NCI-H69 (cell line): ENCODE measurements at places on chromosomes 16 and 17.

DNA sequence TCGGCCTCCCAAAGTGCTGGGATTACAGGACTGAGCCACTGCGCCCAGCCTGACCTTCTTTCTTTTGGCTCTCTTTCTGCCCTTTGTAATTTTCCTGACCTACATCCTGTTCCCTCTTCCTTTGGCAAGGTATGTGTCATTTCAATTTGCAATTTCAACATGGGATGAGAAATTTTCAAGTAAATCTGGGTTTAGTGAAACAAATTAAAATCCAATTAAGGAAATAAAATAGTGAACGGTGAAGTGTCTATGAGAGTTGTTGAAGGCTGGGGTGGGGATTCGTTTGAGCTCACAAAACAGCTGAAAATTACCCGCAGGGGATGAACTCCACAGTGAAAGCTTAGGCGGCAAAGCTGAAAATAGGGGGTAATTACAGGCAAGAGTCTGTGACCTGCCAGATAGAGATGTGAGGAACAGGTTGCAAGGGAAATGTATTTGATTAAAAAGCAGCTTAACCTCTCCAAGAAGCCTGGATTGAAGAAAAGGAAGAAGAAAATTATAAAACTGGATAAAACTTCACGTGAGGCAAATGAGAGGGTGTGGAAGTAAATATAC, 277.7 kb downstream of the UTP18 start:
- DNase-seq: peak; percentile 35

DNA sequence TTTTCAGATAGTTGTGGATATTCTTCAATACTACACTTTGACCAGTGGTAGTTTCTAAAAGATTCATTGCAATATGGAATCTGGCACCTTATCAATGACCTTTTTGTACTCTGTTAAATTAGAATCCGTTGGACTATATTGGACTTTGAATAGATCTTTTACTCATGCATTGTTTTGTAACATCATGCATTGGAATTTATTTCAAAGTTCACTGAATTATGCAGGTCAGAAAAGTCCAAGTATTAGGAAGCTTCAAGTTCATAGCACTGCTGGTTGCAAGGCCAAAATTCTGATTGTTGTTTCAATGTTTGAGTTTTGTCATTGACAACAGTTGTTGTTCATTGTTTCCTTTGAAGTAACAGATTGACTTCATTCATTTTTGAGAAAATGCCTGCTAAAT, 7.9 kb upstream of the DHRS11 start:
- no peak for DNase-seq

GRCh38 chr17:37386462-37386861, 10.7 kb downstream of the C17orf78 start:
- DNase-seq: no peak

DNA sequence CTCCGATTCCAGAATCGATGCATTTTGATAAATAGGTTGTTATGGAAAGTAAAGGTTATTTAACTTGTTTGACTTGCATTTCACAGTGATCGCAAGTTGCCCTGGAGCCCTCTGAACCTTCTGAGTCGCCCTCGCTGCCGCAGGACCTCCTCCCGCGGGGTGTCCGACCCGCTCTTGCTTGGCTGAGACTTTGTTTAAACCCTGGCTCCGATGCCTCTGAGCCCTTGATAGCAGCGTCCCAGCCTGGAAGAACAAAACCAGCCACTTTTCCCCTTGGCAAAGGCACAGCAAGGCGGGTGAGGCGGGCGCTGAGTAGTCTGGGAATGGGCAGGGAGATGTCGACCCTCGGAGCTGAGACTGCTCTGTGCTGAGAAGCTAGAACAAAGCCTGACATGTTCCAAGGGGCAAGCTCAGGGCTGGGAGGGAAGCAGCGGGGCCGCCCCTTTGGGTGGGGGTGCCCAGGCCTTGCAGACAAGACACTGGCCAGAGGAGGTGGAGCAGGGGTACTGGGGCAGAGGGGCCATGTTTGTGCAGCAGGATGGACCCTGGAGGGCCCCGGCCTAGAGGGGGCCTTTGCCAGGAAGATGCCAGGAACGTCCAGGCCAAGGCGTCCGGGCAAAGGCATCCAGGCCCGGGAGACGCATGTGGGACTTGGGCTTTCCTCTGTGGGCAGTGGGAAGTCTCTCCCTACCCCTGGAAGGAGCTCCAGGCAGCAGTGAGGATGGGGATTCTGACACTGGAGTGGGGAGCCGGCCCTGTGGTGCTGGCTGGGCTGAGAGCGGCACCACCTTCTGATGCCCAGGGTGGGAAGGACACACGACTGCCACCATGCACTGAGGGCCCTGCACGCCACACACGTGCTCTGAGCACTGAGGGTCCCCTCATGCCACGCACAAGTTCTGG, 30.3 kb upstream of the CDH15 start:
- no peak for DNase-seq

GRCh38 chr16:72664056-72664508, 383.8 kb downstream of the ZFHX3 start:
- peak; percentile 66 for DNase-seq

GRCh38 chr16:23570992-23571632, 13.6 kb downstream of the UBFD1 start:
- no peak for DNase-seq

- no peak for DNase-seq
Measured at GRCh38 chr17:7909089-7909488, 7.0 kb downstream of the RNF227 start.

- DNase-seq: no peak
Measured at GRCh38 chr16:77853161-77853560, 64.8 kb downstream of the VAT1L start.

- DNase-seq: peak; percentile 31
Measured at GRCh38 chr17:43468691-43469139, 15.1 kb upstream of the DHX8 start.

DNA sequence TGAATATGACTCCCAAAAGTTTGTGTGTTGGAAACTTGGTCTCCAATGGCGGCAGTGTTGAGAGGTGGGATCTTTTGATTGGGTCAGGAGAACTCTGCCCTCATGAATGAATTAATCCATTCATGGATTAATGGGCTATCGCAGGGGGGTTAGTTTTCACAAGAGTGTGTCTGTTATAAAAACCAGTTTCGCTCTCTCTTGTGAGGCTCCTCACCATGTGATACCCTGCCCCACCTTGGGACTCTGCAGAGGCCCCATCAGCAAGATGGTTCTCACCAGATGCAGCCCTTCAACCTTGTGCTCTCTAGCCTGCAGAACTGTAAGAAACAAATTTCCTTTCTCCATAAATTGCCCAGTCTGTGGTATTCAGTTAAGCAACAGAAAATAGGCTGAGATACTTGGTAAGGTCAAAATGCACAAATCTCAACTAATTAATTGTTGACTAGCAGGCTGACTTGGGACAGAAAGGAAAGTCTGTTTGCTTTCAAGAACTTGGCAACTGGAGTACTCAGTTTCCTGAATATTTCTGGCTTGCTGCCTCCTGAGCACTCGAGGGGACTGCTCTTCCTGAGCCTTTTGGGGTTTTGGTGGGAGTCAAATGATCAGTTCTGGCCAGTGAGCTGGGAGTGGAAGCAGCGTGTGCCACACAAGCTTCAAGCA, 13.8 kb upstream of the CCL17 start:
- no peak for DNase-seq

- no peak for DNase-seq
Measured at GRCh38 chr16:85628645-85629044, 15.5 kb downstream of the GSE1 start.

GRCh38 chr16:1007284-1007850, 25.8 kb downstream of the SOX8 start:
- DNase-seq: no peak

DNA sequence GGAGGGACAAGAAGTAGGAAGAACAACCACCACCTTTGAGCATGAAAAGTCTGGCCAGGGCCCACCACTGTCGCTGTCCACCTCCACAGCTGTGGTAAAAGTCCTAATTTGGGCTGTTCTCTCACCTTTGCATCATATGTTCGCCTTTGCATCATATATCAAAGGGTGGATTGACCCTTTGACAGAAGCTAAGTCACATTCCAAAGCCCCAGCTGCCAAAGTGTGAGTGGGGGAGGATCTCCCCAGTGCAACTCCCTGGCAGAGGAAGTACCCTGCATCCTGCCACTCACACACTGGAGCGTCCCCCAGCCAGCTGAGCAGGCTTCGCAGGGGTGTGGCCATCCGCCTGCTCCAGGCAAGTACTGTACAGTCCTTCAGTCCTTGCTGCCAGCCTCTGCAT, 12.7 kb upstream of the SPECC1 start:
- DNase-seq: peak; percentile 20

GRCh38 chr17:76369804-76370203, 14.6 kb upstream of the SPHK1 start:
- peak; percentile 42 for DNase-seq

DNA sequence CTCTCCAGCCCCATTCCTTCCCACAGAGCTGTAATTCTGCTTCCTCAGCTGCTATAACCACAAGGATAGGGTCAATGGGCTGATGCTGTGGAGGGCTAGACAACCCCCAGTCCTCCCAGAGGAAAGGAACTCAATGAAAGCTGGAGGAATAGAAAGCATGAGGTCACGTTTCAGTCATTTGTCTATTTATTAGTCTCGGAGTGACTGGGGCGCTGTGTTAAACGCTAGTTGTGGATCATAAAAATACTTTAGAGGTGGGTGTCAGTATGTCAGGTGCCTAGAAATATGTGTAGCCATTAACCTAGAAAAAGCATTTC, 787 bp upstream of the CCL3L1 start:
- no peak for DNase-seq
